T-helper 1 cell (primary cell): ENCODE measurements at places on chromosomes 1 and 21.
A peak's percentile ranks its signal among the peaks of the same experiment; 100 is the strongest.

DNA sequence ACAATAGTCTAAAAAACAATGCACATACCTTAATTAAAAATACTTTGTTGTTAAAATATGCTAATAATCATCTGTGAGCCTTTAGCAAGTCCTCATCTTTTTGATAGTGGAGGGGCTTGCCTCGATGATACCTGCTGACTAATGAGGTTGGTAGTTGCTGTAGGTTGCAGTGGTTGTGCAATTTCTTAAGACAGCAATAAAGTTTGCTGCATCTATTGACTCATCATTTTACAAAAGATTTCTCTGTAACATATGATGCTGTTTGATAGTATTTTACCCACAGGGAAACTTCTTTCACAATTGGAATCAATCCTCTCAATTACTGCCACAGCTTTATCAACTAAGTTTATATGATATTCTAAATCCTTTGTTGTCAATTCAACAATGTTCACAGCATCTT, 7.6 kb downstream of the C1orf87 start:
- no peak for DNase-seq

DNA sequence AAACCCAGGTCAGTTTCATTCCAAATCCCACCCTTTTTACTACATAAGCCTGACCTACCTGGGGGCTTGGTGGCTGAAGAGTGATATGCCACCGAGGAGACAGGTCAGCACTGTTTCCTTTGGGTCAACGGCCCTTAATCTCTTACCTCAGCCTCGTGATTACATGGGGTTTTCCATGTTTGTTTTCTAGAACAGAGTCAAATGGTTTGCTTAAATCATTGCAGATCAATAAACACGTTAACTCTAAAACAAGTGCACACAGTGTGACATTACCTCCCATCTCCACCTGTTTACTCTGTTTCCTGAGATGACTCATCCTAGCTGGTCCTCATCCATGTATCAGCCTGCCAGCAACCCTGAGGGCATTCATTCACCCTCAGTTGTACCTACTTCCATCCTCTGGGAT, 40.8 kb upstream of the TP53BP2 start:
- DNase-seq, result no peak

DNA sequence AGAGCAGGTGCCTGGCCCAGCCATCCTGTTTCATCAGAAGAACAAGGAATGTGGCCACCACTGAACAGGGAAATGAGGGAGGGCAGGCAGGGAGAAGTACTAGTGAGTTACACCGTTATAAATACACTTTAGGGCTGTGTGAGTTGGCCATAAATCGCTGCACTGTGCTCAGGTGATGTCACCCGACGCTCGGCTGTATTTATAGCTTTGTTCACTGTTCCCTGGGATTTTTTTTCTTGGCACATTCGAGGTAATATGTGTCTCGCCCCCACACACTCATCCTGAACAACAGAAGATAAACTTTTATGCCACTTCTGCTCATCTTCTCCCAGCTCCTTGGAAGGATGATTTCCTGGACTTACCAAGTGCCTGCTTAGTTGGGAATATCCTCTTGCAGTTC, 9.0 kb upstream of the KIRREL1 start:
- DNase-seq, result no peak

DNA sequence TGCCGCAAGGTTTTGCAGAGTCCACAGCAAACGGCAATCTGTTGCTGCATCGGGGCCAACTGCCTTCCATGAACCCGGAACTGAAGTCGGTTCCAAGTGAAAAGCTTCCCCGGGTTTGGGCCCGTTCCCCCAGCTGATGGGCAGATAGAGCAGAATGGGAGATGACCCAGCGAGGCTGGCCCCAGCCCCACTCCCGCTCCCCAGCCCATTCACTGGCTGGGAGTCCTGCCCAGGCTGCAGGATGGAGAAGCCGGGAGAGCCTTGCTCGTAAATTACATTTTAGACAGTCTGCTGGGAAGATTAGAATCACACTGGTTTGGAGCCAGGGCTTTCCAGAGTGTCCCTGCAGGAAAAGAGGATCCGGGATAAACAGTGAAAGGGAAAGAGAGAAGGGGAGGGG, 31.6 kb upstream of the PAX7 start:
- no peak for DNase-seq

- DNase-seq, result no peak
Observed at GRCh38 chr21:46552865-46553379, 52.0 kb downstream of the S100B start.

- DNase-seq, result no peak
Observed at GRCh38 chr1:165342587-165342986, 13.9 kb downstream of the LMX1A start.

- DNase-seq, result no peak
Observed at GRCh38 chr1:30691480-30691879, 31.9 kb downstream of the MATN1 start.

- DNase-seq, result no peak
Observed at GRCh38 chr1:167418391-167418790, 99.9 kb downstream of the CD247 start.

DNA sequence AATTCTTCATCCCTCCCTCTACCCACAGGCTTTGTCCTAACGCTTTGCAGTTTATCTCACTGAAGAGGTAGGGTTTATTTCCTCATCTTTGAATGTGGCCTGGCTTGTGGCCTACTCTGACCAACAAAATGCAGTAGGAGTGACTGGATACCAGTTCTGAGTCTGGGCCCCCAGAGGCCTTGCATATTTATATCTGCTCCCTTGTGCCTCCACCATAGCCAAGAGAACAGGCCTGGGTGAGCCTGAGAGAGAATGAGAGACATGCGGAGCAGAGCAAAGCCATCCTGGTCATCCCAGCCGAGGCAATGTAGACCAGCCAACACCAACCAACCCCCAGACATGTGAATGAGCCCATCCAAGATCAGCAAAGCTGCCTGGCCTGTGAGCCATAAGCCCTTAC, 30.3 kb downstream of the SMIM12 start:
- DNase-seq, result no peak

DNA sequence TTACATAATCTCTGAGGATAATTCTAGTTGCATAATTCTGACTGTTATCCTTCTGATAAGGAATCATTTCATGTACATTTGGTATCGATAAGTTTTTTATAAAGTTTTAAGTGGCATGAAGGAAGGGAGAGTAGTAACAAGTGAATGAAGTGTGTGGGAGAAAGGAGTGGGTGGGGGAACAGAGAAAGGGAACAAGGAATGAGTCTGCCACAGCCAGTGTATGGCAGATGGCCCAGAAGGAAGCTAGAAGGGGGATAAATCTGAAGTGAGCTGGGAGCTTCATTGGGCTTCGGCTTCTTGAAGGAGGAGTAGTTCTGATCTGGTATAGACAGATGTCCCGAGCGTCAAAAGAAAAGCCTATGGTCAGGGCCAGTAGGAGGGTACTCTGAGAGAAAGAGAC, 18.6 kb downstream of the ZBTB40 start:
- no peak for DNase-seq

- DNase-seq, result no peak
Observed at GRCh38 chr21:21673959-21674358, 675.8 kb downstream of the NCAM2 start.

DNA sequence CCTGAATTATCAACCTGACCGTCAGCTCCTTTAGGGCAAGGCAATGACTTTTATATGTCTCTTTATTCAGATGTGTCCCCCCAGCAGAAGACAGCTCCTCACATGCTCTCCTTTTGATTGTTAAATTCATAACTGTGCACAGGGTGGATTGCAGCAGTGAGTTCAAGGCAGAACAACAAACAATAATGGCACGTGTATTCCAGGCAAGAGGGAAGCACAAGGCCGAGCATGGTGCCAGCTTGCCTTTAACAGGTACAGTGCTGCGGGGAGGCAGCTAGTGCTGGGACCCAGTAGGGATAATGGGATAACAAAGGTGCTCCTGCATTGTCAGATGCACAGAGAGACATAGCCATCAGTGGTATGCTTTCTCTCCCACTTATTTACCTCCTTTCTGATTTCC, 248.4 kb downstream of the RHOU start:
- DNase-seq, result no peak

GRCh38 chr1:11841245-11842153, 6.1 kb downstream of the NPPA start:
- DNase-seq, result no peak

GRCh38 chr1:207309745-207310273, 11.7 kb upstream of the CD55 start:
- no peak for DNase-seq

DNA sequence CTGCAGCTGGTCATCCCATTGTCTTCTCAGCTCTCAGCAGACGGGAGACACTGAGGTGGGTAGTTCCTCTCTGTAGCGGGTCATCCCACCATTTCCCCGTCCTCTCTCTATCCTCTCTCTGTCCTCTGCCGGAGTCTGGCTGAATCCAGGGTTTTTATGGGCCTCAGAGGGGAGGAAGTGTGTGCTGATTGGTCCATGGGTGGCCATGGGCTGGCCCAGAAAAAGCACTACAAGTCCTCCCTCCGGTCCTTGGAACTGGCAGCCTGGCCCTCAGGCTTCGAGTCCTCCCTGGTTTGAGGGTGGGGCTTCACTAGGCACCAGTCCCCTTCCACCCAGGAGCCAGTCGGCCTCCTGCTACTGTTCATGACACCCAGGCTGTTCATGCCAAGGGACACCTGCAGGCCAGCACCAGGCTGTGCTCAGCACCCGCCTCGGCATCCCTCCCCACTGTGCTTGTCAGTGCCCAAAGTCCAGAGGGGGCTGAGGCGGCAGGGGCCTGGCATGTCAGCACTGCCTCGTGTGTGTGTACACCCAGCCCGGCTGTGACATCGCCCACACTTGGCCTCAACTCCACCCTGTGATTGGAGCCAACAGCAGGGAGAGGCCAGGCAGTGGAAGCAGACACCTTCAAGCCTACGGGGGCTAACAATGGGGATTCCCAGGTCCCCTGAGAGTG, 23.0 kb upstream of the LRRC8C start:
- peak; percentile 20 for DNase-seq

DNA sequence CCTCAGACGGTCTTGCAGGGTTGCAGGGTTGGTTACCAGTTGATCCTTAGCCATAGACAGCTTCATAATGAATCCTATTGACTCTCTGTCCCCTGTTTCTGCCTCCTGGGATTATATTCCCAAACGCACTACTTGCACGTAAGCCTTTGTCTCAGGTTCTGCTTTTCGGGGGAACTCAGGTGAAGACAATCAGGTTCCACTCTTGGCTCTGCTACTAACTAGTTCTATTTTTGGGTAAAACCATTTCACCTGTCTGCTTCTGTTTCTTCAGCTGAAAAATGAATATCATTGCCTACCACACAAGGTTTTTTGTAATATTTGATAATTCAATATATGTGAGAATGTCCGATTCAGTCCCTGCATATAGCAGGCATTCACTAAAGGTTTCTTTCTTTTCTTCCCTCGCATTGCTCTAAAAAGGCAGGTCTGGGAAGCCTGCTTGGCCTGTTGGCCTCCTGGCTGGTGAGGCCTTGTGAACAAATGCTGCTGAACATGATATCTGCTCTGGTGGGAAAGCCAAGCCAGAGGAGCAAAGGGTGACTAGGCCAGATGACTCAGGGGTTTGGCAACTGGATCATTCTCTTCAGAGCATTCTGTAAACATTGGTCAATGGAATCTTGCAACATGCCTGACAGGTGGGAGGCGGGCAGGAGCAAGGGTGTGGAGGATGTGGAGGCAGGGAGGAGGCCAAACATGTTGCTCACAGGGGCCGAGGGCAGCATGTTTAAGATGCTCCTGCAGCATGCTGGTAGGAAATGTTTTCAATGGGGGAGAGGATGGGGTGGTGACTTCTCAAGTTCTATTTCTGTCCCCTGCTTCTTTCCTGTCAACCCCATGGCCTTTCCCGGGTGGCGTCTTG, 23.8 kb downstream of the IER5 start:
- no peak for DNase-seq

DNA sequence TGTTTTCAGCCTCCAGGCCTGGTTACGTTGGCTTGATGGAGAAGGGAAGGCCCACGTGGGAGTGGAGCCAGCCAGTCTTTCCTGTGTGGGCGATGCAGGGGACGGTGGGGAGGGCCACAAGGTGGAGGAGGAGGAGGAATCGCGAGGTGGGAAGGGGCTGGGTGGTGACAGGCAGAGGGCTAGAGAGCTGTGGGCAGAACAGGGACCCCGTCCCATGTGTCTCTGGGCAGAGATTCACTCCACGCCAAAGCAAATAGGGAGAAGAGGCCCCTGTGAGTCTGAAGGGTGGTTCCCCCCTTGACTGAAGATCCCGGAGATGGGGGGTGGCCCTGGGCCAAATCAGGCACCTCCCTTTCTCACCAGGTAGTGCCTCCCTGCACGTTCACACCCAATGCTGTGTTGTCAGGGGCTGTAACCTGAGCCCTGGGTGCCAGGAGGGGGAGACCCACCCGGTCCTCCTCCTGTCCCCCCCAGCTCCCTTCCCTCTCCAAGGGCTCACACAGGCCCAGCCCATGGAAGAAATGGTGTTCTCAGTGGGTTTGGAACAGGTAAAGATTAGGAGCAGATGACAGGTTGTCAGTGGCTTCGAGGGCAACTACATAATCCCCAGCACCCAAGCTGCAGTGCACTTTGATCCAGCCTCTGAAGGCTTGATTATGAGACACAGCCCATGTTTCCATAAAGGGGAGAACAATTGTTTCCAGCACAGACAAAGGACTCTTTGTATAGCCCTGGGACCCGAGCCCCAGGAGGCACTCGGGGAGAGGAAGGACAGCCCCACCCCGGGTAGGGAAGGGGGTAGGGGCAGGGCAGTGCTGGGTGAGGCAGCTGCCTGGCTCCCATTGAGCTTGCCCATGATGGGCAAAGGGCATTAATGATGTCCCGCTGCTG, 37.7 kb upstream of the GPR37L1 start:
- no peak for DNase-seq

GRCh38 chr21:46423546-46424038, 35.1 kb upstream of the DIP2A start:
- DNase-seq, result no peak

GRCh38 chr1:12615865-12616708, 1.9 kb downstream of the DHRS3 start:
- DNase-seq, result no peak

- DNase-seq, result no peak
Observed at GRCh38 chr1:109632671-109633346, 13.2 kb downstream of the AMPD2 start.

GRCh38 chr1:210385228-210385627, 56.5 kb downstream of the HHAT start:
- no peak for DNase-seq

- DNase-seq, result no peak
Observed at GRCh38 chr1:221276896-221277409, 397.7 kb downstream of the HLX start.

DNA sequence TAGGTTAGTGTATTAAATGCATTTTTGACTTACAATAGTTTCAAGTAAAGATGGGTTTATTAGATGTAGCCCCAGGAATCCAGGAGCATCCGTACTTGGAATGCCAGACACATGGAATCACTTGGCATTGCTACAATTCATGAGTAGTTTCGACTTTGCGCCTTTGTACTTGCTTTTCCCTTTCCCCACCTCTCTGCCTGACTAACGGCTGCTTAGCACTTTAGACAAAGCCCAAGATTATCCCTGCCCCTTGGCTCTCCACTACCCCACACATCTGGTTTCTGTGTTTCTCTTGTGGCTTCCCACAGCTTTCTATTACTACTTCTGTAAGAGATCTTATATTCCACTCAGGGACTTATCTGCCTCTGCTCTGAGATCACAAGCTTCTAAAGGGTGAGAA, 397.7 kb upstream of the POU3F1 start:
- DNase-seq, result no peak

DNA sequence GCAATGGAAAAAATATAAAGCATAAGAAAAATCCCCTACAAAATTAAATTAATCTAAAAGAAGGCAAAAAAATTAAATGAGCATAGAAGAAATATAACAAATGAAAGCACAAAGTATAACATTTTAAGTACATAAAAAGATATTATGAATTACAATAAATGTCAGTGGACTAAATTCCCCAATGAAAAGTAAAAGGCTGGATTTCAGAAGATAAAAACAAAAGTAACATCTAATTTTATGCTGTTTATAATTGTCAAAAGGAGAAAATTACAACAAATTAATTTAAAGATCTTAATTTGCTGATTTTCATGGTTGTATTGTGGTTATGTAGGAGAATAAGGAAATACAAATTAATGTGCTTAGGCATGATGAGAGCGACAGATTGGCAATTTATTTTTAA, 92.8 kb downstream of the NGF start:
- no peak for DNase-seq
